Non-pigmented ciliary epithelial cell (primary cell): ENCODE measurements at places on chromosomes 6 and 20.

GRCh38 chr6:105786449-105786848, 299.7 kb upstream of the PRDM1 start:
- DNase-seq, result no peak

DNA sequence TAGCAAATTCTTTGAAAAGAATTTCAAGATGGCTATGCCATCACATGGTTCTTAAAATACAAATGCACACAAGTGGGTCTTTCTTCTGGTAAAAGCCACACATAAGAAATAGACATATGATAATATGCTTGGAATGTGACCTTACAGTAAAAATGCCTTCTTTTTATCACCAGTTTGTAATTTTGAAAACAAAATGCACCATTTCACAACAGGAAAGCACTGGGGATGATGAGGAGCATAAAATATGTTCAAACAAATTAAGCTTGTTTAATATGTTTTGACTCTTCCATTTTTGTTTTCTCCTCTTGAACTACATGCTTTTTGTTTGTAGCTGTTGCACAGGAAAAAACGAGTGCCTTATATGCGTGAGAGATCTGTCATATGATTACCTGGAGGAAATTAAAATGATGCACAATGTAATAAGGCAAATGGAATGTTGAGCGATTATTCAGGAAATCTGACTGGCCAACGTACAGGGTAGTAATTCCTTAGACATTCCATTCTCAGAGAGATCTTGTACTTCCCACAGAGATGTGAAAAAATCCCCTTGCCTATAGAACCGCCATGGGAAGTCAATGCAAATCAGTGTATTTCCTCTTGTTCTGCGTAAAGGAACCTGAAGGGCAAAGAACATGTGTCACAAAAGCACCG, 911.6 kb downstream of the TFAP2A start:
- DNase-seq, result peak; percentile 91

GRCh38 chr6:148069256-148069655, 273.4 kb upstream of the SASH1 start:
- DNase-seq, result no peak

GRCh38 chr6:158408552-158409130, 96.4 kb downstream of the TULP4 start:
- peak; percentile 71 for DNase-seq

- no peak for DNase-seq
These were observed 46.9 kb downstream of the OSTM1 start for GRCh38 chr6:108027594-108027993.
